ENCODE measurements at places on chromosomes 16 and 17. TPM values are rescaled to one million over a fixed set of nuclear protein-coding genes. Genes with fewer than 3 reads are reported as not detected.

The DUS2 gene
- total RNA-seq, result 0.45 TPM

- no peak overlapping the region for H3K4me3 ChIP-seq
- DNase-seq, result no peak
- no peak overlapping the region for H3K27ac ChIP-seq
These were observed 112.0 kb upstream of the CDC42EP4 start for GRCh38 chr17:73423806-73424205.

- no peak overlapping the region for H3K27ac ChIP-seq
- no peak for DNase-seq
- peaks cover 29% of the 10 kb centered on the region for H3K4me1 ChIP-seq
- H3K4me3 ChIP-seq, result no peak overlapping the region
These were observed 89.1 kb downstream of the SSH2 start for GRCh38 chr17:29840884-29841283.

DNA sequence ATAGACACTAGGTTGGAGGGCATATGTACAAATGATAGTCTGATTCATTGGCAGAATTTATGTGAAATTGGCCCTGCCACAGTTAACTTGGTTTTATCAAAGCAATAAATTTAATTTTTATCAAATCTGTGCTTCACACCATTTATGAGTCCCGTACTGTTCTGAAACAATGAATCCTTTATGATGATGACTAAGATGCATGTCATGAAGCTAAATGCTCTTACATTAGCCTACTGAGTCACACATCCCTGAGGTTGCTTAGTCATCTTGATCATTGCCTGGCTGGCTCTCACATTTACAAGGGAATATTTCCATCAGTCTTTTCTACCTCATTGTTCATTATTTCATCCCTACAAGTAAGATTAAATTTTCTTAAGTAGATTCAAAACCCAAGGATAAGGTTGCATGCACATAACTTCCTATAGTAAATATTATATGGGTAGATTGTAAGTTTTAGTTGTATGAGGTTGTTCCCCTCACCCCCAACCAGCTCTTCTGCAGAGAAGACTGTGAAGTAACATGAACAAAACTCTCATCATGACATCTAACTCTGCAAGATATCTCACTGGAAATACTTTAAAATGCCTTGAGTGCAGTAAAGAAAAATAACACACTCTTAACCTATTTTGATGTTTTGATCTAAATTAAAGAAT is 170.7 kb downstream of the CYB561 start:
- no peaks in the 10 kb centered on the region for H3K27me3 ChIP-seq
- no peak overlapping the region for H3K4me3 ChIP-seq
- H3K27ac ChIP-seq, result no peak overlapping the region
- H3K4me1 ChIP-seq, result no peaks in the 10 kb centered on the region
- H3K36me3 ChIP-seq, result no peaks in the 10 kb centered on the region

The P2RX5 gene
- not detected for total RNA-seq

GRCh38 chr17:3886776-3887175 is 6.1 kb downstream of the CAMKK1 start:
- peaks cover 30% of the 10 kb centered on the region for H3K36me3 ChIP-seq
- H3K4me1 ChIP-seq, result peaks cover 66% of the 10 kb centered on the region
- no peak overlapping the region for H3K4me3 ChIP-seq
- peak overlapping the region; percentile 93 for H3K27ac ChIP-seq
- H3K27me3 ChIP-seq, result no peaks in the 10 kb centered on the region
- DNase-seq, result peak; percentile 63

GRCh38 chr17:51401279-51401678 is 140.9 kb downstream of the UTP18 start:
- no peak overlapping the region for H3K27ac ChIP-seq
- DNase-seq, result no peak
- H3K36me3 ChIP-seq, result no peaks in the 10 kb centered on the region
- H3K4me3 ChIP-seq, result no peak overlapping the region

DNA sequence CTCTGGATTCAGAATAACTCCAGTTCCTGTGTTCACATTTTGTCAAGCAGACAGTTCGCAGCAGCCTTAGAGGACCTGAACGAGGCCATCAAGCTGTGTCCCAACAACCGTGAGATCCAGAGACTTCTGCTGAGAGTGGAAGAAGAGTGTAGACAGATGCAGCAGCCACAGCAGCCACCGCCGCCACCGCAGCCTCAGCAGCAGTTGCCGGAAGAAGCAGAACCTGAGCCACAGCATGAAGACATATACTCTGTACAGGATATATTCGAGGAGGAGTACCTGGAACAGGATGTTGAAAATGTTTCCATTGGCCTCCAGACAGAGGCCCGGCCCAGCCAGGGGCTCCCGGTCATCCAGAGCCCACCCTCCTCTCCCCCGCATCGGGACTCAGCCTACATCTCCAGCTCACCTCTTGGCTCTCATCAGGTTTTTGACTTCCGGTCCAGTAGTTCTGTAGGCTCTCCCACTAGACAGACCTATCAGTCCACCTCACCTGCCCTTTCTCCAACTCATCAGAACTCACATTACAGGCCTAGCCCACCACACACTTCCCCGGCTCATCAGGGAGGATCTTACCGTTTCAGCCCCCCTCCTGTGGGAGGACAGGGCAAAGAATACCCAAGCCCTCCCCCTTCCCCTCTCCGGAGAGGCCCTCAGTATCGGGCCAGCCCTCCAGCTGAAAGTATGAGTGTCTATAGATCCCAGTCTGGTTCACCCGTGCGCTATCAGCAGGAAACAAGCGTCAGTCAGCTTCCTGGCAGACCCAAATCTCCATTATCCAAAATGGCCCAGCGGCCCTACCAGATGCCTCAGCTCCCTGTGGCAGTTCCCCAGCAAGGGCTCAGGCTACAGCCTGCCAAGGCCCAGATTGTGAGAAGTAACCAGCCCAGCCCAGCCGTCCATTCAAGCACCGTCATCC is 25.9 kb downstream of the CYB561 start:
- H3K4me3 ChIP-seq, result no peak overlapping the region
- H3K36me3 ChIP-seq, result peaks cover 68% of the 10 kb centered on the region
- H3K4me1 ChIP-seq, result no peaks in the 10 kb centered on the region
- no peak overlapping the region for H3K27ac ChIP-seq
- no peak for DNase-seq

GRCh38 chr16:59973966-59974365 is 1239.8 kb upstream of the GOT2 start:
- no peak for DNase-seq
- H3K27me3 ChIP-seq, result no peaks in the 10 kb centered on the region
- no peaks in the 10 kb centered on the region for H3K36me3 ChIP-seq

DNA sequence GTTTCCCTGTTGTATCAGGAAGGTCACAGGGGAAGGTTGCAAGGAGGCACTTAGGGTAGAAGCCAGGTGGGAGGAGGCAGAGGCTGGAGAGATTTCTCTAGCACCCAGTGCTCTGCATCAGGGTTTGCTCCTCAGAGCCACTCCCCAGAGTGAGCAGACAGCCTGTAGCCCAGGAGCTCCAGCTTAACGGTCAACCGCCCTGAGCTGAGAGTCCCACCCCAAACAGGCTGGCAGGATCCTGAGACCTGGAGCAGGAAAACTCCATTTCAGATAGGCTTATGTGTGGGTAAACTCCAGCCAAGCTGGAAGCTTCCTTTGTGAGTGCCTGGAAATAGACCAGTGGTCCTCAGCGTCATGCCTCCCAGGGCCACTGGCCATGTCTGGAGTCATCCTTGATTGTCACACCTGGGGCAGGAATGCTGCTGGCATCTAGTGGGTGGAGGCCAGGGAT is 37.9 kb downstream of the MPRIP start:
- H3K27ac ChIP-seq, result peak overlapping the region; percentile 52
- no peak for DNase-seq

DNA sequence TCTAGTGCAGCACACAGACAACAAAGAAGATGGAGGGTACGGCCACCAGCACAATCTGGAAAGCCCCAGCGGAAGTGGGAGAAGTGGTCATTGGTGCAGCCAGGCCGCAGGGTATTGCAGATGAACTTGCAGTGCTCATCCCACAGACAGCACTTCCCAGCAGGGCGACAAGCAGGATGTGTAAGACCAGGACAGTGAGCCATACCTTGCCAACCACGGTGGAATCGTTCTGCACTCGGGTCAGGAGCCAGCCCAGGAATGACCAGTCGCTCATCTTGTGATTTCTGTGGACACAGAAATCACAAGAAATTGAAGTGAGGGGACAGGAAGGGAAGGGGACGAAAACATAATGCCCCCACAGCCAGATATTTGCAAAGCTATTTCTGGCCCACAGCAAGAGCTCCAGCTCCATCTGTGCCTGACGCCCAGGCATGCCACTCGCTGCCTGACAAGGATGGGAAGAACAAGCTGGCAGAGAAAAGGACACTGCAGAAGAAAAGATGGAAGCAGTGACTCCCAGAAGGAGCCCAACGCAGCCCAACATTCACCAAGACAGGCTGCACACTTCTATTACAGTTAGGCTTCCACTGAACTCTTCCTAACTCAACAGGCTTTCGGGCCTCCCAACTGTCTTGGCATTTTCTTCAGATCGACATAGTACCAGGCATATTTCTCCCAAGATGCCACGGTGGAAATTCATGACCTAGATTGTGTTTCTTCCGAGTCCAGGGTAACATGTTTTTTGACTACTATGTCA is 17.5 kb upstream of the MYO18A start:
- DNase-seq, result no peak
- H3K27me3 ChIP-seq, result peaks cover 5% of the 10 kb centered on the region
- no peaks in the 10 kb centered on the region for H3K36me3 ChIP-seq
- no peaks in the 10 kb centered on the region for H3K4me1 ChIP-seq
- no peak overlapping the region for H3K4me3 ChIP-seq

- no peak for DNase-seq
- no peak overlapping the region for H3K27ac ChIP-seq
- H3K27me3 ChIP-seq, result no peaks in the 10 kb centered on the region
- no peaks in the 10 kb centered on the region for H3K4me1 ChIP-seq
- no peak overlapping the region for H3K4me3 ChIP-seq
These were observed 10.5 kb upstream of the SALL1 start for GRCh38 chr16:51161440-51162195.

GRCh38 chr16:85068746-85069145 is 41.2 kb downstream of the KIAA0513 start:
- H3K4me1 ChIP-seq, result no peaks in the 10 kb centered on the region
- no peak overlapping the region for H3K4me3 ChIP-seq
- H3K27me3 ChIP-seq, result no peaks in the 10 kb centered on the region
- H3K36me3 ChIP-seq, result peaks cover 86% of the 10 kb centered on the region

- H3K27ac ChIP-seq, result no peak overlapping the region
- no peak for DNase-seq
- H3K4me3 ChIP-seq, result no peak overlapping the region
- H3K27me3 ChIP-seq, result no peaks in the 10 kb centered on the region
These were observed 2.5 kb upstream of the ABCC12 start for GRCh38 chr16:48158296-48158695.

- H3K27me3 ChIP-seq, result peaks cover 27% of the 10 kb centered on the region
- H3K4me3 ChIP-seq, result peak overlapping the region; percentile 33
- no peaks in the 10 kb centered on the region for H3K36me3 ChIP-seq
- H3K27ac ChIP-seq, result no peak overlapping the region
- peak; percentile 72 for DNase-seq
These were observed 22.2 kb upstream of the C17orf113 start for GRCh38 chr17:42072323-42073187.

DNA sequence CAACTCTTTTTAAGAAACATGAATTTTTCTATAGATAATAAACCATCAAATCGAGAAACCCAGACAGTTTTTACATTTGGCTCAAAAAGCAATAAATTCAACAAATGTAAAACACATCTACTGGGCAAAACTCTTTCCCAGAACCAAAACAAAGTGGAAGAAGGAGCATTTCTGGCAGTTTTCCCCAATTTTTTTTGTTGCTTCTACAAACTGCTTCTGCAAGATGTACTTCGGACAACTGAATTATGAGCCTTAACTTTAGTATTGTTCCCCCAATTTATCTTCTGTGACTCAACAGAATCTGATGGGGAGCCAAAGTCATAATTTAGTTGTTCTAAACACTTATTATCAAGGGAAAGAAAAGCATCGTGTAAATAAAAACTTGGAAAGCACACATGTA is 1047.2 kb downstream of the CDH11 start:
- no peaks in the 10 kb centered on the region for H3K4me1 ChIP-seq
- H3K27me3 ChIP-seq, result no peaks in the 10 kb centered on the region
- no peak overlapping the region for H3K27ac ChIP-seq
- H3K36me3 ChIP-seq, result no peaks in the 10 kb centered on the region
- DNase-seq, result no peak
